ENCODE measurements at places on chromosomes 2 and 18.

DNA sequence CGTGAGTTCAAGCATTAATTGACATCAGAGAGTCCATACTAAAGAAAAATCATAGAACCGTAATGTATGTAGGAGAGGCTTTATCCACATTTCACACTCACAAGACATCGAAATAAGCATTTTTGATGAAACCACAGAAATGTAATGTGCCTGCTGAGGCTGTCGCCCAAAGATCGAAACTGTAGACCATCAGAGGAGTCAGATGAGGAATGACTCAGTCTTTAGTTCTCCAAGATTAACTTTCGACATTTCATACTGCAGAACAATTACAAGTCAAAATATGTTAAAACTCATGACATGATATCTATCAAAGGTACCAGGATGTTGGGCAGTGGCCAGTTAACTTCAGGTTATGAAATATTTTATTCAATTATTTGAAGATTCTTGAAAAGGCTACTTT, 79.6 kb downstream of the RAB31 start:
- DNase-seq: no peak

DNA sequence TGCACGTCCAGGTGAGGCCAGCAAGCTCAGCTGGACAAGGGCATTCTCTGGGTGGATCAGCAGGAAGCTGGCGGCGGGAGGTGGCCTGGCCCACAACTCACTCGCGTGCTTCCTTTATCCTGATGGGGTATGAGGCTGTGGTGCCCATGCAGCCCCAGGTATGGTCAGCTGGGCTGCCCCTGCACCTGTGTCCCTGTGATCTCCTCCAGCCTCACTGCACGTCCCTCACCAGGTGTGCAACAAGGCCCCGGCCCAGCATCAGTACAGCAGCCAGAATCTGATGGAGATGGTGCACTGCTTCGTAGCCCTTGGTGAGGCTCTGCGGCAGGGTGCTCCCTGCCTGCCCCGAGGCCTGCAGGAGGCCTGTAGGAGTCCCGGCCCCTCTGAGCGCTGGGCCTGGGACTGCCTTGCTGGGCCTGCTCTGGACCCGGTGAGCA, 17.6 kb downstream of the MROH2A start:
- DNase-seq: no peak

- no peak for DNase-seq
Measured at GRCh38 chr18:38619129-38619528, 1053.5 kb upstream of the CELF4 start.

DNA sequence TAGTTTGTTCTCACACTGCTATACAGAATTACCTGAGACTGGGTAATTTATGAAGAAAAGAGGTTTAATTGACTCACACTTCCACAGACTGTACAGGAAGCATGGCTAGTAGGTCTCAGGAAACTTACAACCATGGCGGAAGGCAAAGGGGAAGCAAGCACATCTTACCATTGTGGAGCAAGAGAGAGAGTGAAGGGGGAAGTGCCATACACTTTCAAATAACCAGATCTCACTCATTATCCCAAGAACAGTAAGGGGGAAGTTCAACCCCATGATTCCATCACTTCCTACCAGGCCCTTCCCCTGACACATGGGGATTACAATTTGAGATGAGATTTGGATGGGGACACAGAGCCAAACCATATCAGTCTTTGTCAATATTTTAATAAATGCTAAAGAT, 5.0 kb upstream of the CRYGB start:
- DNase-seq: no peak

DNA sequence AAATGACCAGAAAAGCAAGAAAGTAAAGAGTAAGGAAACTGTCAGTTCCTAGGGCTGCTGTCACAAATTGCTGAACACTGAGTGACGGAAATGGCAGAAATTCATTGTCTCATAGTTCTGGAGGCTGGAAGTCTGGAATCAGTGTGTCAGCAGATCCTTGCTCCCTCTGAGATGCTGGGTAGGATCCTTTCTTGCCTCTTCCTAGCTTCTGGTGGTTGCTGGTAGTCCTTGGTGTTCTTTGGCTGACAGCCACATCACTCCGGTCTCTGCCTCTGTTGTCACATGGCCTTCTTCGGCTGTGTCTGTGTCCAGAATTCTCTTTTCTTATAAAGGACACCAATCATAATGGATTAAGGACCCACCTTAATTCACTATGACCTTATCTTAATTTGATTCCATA, 21.9 kb downstream of the PLEKHB2 start:
- DNase-seq: no peak

Measured in upper lobe of left lung (tissue), 6 donors.